T-helper 22 cell (primary cell): ENCODE measurements at places on chromosomes 5 and 9.

- no peak for DNase-seq
Measured at GRCh38 chr5:56175488-56175887, 57.6 kb downstream of the ANKRD55 start.

GRCh38 chr5:37951946-37952721 lies 112.3 kb upstream of the GDNF start:
- DNase-seq = no peak

DNA sequence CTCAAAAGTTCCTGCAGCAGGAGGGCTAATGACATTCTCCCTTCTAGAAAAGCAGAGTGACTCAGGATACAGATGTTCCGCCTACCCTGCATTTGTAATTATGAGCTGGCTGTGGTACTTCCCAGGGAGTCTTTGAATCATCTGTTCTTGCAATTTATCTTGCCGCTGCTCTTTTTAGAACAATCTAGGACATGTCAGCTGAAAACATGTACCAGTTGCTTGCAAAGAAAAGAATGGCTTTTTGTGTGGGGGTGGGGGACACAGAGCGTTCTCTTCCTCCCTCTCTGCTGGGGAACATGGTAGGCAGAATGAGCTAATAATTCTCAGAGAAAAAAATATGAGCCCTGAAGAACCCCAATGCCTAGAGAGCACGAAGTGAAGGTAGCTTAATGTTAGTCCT lies 51.7 kb upstream of the TUT7 start:
- DNase-seq = no peak

DNA sequence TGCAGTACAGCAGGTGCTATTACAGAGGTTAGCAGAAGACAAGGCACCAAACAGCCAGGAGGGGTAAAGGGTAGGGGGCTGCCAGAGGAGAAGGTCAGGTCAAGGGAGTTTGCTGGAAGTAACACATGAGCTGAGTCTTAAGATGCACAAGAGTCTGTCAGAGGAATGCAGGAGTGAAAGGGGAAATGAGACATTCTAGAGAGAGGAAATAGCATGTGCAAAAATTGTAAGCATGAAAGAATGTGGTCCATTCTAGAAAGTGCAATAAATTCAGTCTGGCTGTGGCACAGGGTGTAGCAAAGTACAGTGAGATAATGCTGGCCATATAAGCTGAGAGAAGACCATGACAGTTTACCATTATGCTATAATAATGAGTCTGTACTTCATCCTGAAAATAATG lies 6.6 kb downstream of the GOLGA1 start:
- DNase-seq = no peak

- no peak for DNase-seq
Measured at GRCh38 chr5:160773646-160774410, 78.2 kb downstream of the ATP10B start.

- DNase-seq = no peak
Measured at GRCh38 chr9:3541206-3541605, 15.4 kb upstream of the RFX3 start.

GRCh38 chr5:109739741-109740728 lies 50.3 kb downstream of the MAN2A1 start:
- DNase-seq = no peak

DNA sequence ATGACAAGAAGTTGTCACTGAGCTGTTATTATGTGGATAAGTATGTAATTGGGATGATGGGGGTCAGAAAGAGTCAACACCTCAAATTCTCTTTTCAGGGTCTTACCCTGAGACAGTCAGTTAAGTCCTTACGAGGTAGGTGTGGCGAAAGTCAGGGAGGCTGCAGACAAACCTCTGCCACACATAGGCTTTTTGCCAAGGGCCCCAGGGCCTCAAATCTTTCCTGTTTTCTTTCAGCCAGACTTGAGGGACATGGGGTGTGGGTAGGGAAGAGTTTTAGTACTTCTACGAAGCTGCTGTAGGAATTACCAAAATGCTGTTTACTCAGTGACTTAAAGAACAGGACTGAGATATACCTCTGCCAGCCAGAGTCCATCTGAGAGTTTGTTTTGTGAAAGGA lies 13.8 kb downstream of the OR2S2 start:
- DNase-seq = no peak

GRCh38 chr5:142819825-142820224 lies 49.6 kb downstream of the ARHGAP26 start:
- DNase-seq = no peak

GRCh38 chr9:20693068-20693467 lies 9.0 kb downstream of the FOCAD start:
- no peak for DNase-seq

GRCh38 chr5:122121479-122122465 lies 7.6 kb upstream of the ZNF474 start:
- no peak for DNase-seq

- DNase-seq = no peak
Measured at GRCh38 chr9:135065804-135066203, 21.7 kb upstream of the OLFM1 start.

DNA sequence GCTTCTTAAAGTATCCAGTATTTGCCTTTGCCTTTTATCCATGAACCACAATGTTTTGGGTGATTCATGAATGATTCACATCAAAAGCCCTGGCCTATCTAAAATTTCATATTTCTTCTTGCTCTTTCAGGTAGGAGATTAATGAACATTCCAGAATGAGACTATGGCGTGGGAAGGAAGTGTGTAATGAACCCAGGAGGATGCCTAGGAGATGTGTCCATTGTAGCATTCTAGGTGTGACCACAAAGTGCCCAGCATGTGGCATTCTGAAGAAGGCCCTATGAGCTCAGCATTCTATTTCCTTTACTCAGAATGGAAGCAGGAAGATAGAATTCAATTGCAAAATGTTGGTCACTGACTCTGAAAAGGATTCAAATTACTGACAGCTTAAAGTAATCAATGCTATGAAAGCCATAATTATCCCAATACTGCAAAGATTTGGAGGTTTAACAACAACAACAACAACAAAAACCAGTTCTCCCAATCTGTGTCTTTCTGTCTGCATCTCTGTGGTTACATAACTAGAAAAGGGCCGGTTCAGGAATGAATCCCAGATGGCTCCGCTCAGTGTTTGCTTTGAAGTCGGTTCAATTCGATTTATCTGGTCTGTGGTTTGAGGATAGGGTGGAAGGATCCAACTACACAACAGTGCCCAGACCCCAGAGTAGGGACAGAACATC lies 126.7 kb downstream of the FOXD1 start:
- no peak for DNase-seq

DNA sequence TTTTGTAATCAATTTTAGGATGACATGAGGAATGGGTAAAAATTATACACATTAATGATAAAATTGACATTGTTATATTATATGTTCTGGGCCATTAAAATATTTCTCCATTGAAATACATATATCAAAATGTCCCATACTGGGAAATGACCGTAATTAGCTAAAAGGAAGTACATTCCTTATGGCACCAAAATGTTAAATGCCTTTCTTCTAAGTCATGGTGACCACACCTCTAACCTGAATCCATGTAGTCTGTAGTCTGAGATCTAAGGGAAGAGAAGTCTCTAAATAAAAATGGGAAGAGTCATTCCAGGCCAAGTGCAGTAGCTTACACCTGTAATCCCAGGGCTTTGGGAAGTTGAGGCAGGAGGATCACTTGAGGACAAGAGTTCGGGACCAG lies 10.0 kb upstream of the GDA start:
- DNase-seq = no peak

DNA sequence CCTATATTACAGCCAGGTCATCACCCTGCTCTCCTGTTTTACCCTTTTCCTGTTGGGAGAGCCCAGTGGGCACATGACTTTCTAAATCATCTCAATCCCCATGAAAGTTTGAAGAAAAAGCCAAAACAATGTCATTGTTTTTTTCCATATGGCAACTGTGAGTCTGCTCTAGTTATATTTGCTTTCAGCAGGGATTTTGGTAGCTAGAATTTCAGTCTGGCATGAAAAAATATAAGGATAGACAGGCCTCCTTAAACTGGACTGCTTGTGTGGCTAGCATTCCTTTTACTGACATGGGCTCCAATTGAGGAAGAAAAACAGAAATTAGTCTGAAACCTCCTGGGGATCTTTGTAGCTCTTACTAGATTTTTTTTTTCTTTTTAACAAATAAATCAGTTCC lies 25.6 kb downstream of the MOCS2 start:
- no peak for DNase-seq

GRCh38 chr5:163913548-163913947 lies 408.1 kb downstream of the MAT2B start:
- DNase-seq = no peak

DNA sequence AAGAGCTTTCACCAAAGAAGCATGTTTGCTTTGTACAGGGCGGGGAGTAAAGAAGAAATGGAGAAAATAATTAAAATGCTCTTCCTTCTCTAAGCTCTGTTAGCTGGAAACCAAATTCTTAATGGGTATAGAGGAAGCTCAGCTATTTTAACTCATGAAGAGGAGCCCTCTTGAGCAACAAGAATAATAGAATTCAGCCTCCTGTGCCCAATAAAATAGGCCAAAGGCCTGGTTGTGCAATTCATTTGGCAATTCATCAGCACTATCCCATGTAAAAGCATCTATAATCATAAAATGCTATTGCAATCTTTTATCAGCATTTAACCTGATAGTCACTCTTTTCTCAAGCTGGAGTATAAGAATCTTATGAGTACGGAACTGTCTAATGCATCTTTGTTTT lies 133.6 kb upstream of the CDH6 start:
- DNase-seq = no peak

- no peak for DNase-seq
Measured at GRCh38 chr9:111501648-111502047, 17.5 kb upstream of the ECPAS start.

DNA sequence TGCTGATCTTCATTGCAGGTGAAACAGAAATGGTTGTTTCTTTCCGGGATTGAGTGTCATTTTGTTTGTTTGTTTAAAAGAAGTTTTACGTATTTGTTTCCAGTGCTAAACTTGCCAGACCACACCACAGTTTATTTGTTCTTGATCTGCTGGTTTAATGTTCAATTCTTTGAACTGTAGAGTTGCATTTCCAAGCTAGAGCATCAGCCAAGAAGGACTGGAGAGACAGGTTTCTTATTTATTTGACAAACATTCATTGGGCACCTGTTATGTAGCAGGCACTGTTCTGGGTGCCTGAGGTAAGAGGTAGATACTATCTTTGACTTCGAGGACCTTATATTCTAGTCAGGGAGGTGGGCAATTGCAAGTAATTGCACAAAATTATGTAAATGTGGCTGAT lies 45.0 kb downstream of the MCCC2 start:
- no peak for DNase-seq

GRCh38 chr5:81687292-81687691 lies 63.6 kb downstream of the SSBP2 start:
- no peak for DNase-seq

DNA sequence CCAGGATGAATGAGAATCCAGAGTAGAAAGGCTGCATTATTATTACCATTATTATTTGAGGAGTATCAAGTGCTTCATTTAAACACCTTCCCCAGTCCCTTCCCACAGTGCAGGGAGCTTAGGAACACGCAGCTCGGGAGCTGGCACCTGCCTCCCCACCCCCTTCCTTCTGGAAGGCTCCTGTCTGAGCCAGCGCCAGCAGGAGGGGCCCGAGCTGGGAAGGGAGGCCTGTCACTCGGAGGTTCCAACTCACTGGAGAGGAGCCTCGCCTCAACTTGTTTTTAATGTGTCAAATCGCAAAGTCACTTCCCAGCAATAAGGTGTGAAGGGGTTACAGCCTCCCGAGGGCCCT lies 156.4 kb upstream of the IRX4 start:
- DNase-seq = no peak

- no peak for DNase-seq
Measured at GRCh38 chr9:128385496-128386460, 14.6 kb downstream of the URM1 start.

- no peak for DNase-seq
Measured at GRCh38 chr9:18324928-18325745, 148.8 kb upstream of the ADAMTSL1 start.

DNA sequence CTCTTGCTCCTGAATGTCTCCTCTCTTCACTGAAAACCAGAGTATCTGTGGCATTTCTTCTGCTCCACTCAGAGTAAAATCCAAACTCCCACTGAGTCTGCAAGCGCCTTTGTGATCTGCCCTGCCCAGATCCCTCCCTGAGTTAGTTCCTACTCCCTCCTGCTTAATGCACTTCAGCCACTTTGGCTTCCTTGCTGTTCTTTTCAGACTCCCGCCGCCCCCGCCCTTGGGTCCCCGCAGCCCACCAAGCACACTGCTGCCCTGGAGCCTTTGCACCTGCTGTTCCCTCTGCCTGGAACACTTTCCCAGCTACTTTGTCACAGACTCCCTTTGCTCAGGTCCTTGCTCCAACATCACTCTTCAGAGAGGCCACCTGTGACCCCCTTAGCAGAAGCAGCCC lies 127.2 kb upstream of the SLC25A48 start:
- no peak for DNase-seq

DNA sequence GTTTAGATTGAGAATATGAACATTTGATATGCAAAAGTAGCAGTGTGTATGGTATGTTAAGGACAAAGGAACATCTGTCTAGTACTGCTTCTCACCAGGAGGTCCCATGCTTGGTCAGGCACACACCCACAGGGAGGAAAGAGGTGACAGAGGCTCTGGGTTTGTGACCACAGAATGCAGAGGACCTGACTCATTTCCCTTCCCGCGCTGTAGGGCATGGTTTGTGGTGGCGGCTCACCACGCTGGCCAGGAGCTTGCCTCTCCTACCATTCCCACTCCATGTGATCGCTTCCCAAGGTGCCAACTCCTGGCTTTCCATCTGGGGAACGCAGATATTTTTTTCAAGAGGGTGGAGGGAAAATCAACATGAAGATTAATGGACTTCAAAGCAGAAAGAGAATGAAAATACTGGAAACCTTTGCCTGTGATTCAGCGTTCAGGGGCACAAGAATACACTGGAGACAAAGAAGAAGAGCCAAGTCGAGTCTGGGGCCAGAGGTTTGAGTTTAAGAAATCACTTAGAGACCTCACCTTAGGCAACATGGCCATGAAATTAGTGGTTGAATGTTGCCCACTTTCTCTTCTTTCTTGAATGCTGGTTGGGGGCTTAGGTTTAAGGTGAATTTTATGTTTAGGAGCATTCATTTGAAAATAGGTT lies 477.8 kb downstream of the CCDC171 start:
- no peak for DNase-seq

- no peak for DNase-seq
Measured at GRCh38 chr5:157219491-157220271, 39.0 kb downstream of the ITK start.

DNA sequence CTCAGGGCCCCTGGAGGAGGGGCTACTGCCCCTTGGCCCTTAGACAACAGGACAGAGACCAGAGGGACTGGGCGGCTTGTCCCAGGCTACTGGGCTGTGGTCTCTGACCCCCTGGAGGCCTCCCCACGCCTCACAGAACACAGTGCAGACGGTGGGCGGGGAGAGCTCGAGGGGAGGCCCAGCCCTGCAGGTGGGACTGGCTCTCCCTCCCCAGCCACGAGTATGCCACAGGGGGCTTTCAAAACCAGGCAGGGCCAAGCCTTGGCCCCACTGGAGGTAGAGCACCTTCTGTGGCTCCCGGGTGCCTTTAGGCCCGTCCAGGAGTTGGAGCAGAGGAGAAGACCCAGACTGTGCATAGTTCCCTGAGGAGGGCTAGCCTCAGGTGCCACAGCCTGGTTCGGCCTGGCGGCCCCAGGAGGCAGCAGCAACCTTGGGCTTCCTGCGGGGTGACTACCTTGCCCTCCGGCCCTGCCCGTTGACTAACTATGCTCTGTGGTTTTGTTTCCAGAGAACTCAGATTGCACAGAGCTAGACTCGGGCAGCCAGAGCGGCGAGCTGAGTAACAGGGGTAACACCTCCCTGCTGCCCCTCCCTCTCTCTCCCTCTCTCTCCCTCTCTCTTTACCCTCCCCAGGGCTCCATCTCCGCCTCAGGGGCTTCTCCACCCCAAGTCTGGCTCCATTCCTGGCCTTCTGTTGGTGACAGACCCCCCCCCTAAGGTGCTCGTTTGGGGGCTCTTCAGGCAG lies 15.5 kb downstream of the CARD19 start:
- DNase-seq = no peak
